ENCODE measurements at places on chromosomes 3 and 15. TPM values are rescaled to one million over a fixed set of nuclear protein-coding genes. Genes with fewer than 3 reads are reported as not detected.

- no peak for DNase-seq
Observed at GRCh38 chr15:65561934-65562333, 31.7 kb downstream of the HACD3 start.

- no peak for DNase-seq
Observed at GRCh38 chr3:88758676-88759075, 348.7 kb upstream of the EPHA3 start.

GRCh38 chr3:143731776-143732175, 116.5 kb downstream of the SLC9A9 start:
- no peak for DNase-seq

DNA sequence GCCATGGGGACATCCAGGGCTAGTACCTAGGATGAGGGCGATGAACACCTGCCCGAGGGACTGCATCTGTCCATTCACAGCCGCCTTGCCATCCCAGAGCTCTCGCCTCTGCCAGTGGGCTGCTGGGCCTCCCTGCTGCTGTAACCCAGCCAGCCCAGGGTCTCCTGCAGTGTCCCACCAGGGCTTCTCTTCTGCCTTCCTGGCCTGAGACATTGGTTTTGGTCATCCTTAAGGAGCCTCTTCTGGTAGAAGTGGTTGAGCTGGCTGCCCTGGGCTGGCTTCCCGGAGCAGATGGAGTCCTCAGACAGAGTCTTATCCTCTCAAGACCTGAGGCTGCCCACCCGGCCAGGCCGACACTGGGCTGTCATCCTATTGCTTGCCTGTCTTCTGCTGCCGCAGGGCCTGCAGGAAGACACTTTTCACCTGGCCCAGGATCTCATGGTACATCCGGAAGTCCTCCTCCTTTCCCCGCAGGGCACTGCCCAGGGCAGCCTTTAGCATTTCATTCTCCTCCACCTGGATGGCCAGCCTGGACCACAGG, 6.1 kb upstream of the HHATL start:
- DNase-seq = no peak

DNA sequence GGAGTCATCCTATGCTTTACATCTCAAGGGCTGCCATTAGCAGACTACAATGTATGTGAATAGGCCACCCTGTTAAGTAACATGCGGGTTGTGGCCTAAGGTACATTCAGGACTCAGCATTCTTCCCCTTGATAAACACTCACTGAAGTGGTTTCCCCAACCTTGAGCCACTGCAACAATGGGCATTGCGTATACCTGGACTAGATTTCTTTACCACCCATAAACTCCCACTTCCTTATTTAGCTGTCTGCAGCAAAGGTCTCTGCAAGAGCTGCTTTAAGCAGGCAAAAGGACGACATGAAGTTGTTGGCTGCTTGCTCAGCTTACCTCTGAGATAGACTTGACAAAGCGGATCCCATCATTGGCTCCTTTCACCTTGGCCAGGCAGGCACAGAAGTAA, 16.2 kb downstream of the FYCO1 start:
- DNase-seq = no peak

- DNase-seq = no peak
Observed at GRCh38 chr3:31132132-31132769, 237.8 kb upstream of the GADL1 start.

- DNase-seq = no peak
Observed at GRCh38 chr3:15556512-15556911, 35.0 kb upstream of the COLQ start.

DNA sequence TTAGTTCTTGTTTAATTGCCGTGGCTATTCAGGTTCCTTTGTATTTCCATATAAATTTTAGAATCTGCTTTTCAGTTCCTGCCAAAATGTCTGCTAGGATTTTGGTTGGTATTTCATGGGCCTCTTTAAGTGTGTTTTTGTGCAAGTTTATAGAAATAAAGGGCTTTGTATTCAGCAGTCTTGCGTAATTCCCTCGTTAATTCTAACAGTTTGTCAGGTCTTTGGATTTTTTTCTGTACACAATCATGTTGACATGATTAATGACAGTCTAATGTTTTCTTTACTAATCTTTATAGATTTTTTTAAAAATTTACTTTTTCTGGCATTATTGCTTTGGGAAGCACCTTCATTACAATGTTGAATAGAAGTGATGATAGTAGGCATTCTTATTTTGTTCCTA, 120.9 kb downstream of the NEK11 start:
- DNase-seq = no peak

- peak; percentile 9 for DNase-seq
Observed at GRCh38 chr15:67186226-67186649, 68.2 kb downstream of the AAGAB start.

- DNase-seq = no peak
Observed at GRCh38 chr3:140756240-140757016, 78.6 kb downstream of the TRIM42 start.

DNA sequence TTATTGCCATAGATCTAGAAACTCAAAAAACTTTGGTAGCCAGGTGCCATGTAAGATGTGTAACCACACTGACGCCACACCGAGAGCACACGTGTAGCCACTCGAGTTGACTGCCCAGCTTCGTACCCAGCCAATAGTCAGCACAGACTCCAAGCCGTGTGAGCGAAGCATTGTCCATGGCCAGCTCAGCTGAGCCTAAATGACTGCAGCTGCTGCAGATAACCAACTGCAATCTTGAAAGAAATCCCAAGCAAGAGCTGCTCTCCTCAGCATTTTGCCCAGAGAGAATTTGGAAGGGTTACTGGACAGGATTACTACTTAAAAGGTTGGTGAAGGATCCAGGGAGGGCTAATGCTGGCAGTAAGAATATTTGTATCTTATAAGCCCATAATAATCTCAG, 193.0 kb upstream of the THRB start:
- no peak for DNase-seq

- peak; percentile 79 for DNase-seq
Observed at GRCh38 chr3:10248984-10249748, 907 bp downstream of the TATDN2 start.

DNA sequence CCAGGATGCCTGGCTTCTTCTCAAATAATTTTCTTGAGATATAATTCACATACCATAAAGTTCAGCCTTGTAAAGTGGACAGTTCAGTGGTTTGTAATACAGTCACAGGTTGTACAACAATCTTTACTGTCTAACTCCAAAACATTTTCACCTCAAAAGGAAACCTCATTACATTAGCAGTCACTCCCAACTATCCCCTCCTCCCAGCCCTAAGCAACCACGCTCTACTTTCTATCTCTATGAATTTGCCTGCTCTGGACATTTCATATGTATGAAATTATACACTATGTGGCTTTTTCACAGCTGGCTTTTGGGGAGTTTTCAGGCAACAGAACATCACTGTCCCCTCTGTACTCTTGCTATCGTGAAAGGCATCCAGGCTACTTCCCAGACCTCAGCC, 17.5 kb downstream of the TGM5 start:
- DNase-seq = no peak

DNA sequence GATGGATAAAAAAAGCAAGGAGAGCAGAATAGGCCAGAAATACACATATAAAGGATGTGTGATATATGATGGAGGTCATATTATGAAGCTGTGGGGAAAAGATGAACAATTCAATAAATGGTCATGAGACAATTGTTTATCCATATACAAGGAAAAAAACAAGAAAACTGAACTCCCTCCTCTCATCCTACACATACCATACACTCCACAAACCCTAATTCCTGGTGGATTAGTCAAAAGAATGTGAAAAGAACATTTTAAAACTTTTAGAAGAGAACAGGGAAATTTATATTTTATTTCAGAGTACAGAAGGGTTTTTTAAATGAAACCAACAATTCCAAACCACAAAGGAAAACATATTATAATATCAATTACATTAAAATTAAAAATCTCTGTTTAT, 34.5 kb upstream of the NR2E3 start:
- no peak for DNase-seq

DNA sequence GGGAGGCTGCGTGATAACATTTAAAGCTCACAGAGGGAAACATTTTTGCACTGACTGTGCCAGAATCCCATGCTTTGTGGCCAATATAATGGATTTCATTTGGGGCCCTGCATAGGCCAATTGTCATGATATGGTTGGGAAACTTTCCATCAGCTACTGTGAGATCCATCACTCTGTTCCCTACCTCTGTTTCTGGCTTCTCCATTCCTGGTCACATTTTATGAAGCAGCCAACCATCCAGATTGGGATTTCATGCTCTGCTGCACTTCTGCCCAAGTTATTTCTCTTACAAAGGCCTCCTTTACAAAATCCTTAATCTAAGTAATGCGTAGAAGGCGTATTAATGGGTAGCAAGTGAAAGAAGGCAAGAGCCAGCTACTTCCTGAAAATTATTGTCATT, 221.1 kb downstream of the LRTM1 start:
- no peak for DNase-seq

Gene ANP32A
- 190 TPM for total RNA-seq

Gene SNTN
- not detected for total RNA-seq

Gene GOLGA8A
- 72.9 TPM for total RNA-seq
